ENCODE measurements at places on chromosomes 5 and 9.

GRCh38 chr5:108148715-108149139 is 233.2 kb downstream of the FBXL17 start:
- no peak for DNase-seq

DNA sequence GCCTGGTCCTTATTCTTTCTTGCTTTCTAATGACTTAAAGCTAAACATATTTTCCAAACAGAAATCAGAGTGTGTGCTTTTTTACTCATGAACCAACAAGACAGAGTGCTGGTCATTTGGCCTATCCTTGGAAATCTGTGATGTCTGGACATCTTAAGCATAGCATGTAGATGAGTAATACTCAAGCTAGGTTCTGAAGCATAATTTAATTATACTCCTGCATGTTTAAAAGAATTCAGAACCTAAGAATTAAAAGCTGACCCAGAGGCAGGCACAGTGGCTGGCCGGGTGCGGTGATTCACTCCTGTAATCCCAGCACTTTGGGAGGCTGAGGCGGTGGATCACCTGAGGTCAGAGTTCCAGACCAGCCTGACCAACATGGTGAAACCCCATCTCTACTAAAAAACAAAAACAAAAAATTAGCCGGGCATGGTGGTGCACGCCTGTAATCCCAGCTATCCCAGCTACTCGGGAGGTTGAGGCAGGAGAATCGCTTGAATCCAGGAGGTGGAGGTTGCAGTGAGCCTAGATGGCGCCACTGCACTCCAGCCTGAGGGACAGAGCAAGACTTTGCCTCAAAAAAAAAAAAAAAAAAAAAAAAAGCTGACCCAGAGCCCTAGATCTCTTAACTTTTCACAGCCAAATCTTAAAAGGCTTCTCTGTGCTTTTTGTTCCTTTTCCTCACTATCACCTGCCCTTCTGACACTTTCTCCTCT is 16.2 kb upstream of the TJP2 start:
- DNase-seq: no peak

- DNase-seq: no peak
These were observed 25.0 kb downstream of the ERBIN start for GRCh38 chr5:65951330-65951729.

DNA sequence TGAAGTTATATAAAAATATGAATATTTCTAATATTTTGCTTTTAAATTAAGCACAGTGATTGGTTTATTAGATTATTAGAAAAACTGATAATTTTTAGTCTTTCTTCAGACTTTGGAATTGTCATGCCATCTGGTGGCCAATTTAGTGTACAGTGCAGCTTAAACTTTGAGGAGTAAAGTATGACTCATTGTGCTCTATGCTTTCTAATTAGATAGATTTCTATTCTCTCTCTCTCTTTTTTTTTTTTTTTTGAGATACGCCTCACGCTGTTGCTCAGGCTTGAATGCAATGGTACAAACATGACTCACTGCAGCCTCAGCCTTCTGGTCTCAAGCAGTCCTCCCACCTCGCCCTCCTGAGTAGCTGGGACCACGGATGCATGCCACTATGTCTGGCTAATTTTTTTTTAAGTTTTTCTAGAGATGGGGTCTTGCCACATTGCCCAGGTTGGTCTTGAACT is 42.1 kb upstream of the GPR21 start:
- no peak for DNase-seq

DNA sequence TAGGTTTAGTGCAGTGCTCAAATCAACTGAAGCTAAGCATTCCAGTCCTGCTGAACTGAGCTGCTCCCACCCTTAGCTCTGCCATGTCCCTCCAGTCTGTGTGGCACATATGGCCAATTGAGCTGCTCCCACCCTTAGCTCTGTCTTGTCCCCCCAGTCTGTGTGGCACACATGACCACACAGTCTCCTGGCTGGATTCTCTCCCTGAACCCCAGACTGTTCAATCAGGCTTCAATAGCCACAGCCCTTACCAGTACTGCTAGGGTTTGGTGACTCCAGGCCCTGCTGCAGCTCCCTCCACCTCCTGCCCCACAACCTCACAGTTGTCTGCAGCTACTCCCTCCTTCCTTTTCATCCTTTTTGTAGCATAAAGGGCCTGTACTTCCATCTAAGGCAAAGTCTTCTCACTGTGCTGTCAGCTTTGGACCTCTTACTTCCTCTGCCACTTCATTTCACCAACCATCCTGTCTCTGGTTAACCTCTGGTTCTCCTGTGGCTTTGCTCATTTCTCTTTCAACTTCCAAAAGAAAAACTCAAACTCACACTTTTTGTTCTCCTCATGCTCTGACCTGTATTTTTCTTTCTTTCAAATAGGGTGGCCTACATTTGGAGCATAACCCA is 50.8 kb downstream of the ADAMTS12 start:
- no peak for DNase-seq

DNA sequence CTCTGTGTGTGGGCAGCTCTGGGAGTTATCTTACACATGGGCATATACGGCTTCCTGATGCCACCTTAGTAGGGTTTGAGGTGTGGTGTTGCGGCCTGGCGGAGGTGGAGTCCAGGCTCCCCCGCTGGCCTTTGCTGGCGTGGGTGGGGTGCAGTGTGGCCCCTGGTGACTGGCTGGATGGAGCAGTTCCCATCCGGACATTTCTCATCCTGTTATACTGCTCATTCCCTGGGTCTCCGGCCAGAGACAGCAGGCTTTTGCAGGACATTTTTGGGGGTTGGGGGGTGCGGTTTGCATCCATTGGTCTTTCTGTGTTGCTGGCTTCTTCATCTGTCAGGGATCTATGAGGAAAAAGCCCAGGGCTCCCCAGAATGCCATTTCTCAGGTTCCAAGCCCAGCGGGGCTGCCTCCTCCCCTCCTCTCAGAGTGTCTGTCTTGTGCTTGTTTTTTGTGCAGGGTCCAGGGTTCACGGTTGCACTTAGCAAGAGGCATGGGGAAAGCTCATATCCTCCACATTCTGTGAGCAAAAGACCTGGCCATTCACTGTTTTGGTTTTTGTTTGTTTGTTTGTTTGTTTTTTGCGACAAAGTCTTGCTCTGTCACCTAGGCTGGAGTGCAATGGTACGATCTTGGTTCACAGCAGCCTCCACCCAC is 22.3 kb downstream of the NDUFS6 start:
- no peak for DNase-seq

DNA sequence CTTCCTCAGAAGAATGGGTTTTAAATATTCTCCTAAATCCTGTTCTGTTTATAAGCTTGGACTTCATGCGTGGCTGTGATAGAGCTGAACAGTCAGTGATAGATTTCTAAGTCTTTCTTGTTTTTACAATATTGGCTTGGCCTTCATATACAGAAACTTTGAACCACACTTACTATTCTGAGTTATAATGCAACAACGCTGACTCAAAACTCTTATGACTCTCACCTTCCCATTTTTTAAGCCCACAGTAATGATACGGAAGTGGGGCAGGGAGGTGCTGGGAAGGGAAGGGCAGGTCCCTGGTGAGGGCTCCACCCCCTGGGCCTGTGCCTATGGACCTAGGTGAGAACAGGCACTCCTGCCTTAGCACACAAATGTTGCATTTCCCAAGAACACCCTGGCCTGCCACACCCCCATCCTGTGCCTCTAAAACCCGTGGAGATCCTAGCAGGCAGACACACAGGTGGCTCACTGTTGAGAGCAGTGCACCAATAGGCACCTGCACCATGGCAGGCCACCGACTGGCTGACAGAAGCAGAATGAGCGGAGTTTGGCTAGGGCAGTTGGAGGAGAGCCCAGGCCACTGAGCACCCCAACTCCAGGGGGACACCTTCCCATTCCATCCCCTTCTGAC is 376.7 kb downstream of the GABRG2 start:
- DNase-seq: no peak

DNA sequence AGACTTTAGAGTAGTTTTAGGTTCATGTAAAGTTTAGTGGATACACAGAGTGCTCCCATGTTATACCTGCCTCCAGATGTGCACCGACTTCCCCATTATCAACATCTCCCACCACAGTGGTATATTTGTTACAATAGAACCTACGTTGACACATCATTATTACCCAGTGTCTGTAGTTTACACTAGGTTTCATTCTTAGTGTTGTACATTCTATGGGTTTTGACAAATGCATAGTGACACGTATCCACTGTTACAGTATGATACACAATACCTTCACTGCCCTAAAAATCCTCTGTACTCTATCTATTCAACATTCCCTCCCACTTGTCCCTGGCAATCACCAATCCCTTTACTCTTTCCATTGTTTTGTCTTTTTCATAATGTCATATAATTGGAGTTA is 34.3 kb upstream of the CRHBP start:
- no peak for DNase-seq

DNA sequence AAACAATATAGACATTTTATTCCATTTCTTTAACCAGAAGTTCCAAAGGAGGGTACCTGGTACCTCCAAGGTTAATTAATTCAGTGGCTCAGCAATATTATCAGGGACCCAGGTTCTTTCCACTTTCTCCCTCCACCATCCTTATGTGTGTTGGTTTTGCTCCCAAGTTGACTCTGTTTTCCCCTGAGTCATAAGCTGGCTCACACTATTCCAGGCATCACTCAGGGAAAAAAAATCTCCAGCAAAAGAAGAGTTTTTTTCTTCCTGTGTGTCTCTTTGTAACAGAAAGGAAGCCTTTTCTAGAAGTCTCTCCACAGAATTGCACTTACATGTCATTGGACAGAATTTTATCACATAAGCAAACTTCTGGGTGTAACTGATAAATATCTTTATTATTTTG is 31.2 kb upstream of the GALNT10 start:
- no peak for DNase-seq

DNA sequence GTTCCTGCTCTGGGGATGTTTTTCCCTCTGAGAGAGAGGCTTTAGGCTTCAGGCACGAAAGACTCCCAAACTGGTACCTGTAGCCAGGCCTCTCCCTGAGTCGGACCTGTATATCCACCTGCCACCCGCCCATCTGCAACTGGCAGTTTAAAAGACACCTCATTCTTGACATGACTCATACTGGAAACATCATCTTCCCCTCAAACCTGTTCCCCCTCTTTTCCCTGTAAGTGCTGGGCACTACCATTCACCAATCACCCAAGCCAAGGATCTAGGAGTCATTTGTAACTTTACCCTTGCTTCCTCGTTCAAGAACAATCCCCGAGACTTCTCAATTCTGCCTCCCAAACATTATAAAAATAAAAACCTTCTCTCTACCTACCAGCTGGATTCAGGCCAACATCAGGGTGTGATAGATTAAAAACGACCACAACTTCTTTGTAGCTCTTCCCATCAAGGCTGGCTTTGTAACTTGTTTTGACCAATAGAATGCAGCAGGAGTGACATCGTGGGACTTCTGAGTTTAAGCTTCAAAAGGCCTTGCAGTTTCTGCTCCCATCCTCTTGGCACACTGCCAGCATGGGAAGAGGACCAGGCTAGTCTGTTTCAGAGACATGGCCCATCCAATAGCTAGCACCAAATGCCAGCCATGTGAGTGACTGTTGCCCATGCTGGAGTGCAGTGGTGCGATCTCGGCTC is 1.8 kb upstream of the WDR31 start:
- no peak for DNase-seq

DNA sequence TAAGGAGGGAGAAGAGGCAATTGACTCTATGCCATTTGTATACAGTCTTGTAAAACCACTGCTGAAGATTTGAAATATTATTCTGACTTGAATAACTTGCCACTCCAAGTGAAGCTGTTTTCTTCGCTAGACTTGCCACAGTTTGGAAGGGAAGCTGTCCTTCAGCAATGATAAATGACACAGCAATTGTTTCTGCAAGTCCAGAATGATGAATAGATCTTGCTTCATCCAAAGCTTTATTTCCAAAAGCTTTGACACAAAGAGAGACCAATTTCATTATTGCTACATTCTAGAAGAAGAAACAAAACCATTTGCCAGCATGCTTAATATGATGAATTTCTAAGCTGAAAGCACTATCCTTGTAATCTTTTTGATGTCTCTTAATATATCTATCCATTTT is 73.7 kb downstream of the ZNF366 start:
- DNase-seq: no peak

DNA sequence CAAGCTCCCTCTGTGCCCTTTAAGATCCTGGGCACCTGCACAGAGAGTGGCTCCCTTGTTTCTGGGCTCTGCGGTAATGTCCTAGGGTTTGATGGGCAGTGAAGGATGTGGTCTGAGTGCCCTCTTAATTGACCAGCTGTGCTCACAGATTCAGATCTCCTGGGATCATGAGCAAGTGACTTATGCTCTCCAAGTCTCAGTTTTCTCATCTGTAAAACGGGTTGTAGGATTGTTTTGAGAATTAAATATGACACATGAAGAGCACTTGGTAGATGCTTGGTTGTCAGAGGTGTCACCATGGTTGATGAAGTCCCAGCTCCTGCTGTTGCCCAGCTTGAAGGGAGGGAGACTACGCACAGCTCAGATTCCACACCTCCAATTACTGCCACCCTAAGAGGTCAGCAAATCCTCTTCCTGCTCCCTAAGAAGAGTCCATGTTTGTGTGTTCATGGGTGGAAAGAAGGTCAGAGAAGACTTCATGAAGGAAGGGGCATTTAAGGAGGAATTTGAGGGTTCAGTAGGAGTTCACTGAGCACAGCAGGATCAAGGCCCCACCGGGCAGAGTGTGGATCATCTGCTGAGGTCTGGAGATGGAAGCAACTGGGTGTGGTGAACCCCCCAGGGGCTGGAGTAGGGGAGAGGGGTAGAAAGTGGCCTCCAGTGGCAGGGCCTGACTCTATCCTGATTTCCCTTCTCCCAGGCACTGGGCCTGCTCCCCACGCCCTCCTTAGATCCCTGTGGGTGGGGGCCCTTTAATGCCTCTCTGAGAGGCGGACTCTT is 1.4 kb upstream of the PSD2 start:
- no peak for DNase-seq

GRCh38 chr5:171845857-171846256 is 60.2 kb downstream of the SMIM23 start:
- no peak for DNase-seq

- no peak for DNase-seq
These were observed 197.2 kb upstream of the S1PR3 start for GRCh38 chr9:88794100-88794499.

GRCh38 chr5:96699186-96699820 is 37.1 kb downstream of the CAST start:
- no peak for DNase-seq

- DNase-seq: no peak
These were observed 202.1 kb downstream of the TSSK1B start for GRCh38 chr5:113232667-113233066.

- DNase-seq: no peak
These were observed 49.2 kb upstream of the SPDL1 start for GRCh38 chr5:169534311-169534880.

DNA sequence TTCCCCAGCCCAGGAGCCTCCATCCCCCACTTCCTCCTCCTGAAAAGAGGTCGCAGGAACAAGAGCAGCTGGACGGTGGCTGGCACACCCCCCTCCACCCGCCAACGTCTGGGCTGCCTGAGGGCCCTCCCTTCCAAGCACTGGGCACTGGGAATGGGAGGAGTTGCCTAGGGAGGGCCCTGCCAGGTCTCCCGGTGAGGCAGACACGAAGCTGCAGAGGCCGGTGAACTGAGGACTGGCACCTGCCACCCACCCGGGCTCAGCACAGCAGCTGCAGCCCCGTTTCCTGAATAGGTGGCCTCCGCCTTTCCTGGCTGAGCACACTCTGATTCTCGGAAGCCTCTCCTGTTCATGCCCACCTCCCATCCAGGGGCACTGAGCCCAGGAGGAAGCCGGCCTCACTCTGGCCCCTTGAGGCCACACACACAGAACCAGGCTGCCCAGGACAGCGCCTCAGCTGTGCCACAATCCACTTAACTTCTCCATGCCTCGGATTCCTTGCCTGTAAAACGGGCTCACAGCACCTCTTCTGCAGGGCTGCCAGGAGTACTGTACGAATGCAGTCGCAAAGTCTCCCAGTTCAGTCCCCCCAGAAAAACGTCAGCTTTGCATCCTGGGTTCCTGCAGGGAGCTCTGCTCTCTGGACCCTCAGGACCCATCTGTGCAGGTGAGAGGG is 1.3 kb downstream of the NPDC1 start:
- no peak for DNase-seq
